Fibroblast of skin of right biceps (primary cell): ENCODE measurements at places on chromosomes 12 and 14.

DNA sequence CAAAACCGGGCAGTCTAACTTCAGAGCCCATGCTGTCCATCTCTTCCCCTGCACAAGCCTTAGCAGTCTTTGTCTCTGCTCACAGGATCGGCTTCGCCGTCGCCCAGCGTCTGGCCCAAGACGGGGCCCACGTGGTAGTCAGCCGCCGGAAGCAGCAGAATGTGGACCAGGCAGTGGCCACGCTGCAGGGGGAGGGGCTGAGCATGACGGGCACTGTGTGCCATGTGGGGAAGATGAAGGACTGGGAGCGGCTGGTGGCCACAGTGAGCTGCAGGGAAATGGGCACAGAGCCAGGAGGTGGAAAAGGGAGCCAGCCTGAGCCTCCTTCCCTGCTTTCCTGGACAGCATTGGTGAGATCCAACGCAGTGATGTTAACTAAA, 14.2 kb upstream of the CARMIL3 start:
- no peak for DNase-seq

DNA sequence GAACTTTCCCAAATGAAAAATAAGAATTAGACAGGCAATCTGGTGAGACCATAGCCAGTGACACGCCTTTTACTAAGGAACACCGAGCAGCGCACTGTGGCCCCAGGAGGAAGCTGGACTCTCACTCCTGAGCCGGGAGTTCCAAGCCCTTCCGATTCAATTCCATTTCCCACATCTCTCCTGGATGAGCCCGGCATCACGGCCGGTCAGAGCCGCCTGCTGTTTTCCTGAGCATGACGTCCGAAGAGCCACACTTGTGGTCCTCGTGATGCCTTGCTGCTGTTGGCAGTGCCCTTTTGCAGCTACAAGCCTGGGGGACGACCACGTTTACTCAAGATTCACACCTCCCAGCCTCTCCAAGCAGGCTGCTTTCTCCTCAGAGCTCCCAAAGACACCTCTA, 40.8 kb downstream of the FBXL14 start:
- no peak for DNase-seq

DNA sequence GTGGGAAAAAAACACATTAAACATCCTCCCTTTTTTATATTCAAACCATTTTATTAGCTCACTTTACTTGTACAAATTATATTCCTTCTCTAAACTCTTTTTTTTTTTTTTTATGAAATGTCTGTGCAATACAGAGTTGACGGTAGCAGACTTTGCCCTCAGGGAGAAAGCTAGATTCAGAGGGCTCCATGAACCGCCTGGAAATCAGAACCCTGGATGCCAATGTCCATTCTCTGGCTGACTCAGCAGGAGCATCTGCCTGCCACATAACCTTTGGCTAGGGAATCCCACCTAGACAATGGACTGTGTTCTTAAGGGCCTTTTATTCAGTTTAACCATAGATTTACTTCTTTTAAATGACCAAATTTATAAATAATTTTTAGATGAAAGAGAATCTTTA, 467.0 kb downstream of the MDGA2 start:
- no peak for DNase-seq

DNA sequence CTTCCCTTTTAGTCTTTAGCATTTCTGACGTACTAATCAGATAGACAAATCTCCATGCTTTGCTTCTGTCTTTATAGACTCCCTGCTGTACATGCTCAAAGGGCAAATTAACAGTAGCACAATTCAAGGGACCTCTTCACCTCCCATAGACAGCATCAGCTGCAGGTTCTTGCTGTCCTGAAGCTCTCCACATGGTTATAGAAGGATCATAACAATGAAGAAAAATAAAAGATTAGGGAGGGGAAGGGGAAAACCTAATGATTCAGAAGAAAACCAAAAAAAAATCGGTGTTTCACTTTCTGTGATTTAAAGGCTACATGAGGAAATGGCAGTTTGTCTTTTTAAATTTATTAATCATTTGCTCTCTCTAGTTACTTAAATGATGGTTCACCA, 155.5 kb downstream of the PTCSC3 start:
- DNase-seq, result no peak

- peak; percentile 82 for DNase-seq
These were observed 149.0 kb downstream of the TGFB3 start for GRCh38 chr14:75832621-75833297.

DNA sequence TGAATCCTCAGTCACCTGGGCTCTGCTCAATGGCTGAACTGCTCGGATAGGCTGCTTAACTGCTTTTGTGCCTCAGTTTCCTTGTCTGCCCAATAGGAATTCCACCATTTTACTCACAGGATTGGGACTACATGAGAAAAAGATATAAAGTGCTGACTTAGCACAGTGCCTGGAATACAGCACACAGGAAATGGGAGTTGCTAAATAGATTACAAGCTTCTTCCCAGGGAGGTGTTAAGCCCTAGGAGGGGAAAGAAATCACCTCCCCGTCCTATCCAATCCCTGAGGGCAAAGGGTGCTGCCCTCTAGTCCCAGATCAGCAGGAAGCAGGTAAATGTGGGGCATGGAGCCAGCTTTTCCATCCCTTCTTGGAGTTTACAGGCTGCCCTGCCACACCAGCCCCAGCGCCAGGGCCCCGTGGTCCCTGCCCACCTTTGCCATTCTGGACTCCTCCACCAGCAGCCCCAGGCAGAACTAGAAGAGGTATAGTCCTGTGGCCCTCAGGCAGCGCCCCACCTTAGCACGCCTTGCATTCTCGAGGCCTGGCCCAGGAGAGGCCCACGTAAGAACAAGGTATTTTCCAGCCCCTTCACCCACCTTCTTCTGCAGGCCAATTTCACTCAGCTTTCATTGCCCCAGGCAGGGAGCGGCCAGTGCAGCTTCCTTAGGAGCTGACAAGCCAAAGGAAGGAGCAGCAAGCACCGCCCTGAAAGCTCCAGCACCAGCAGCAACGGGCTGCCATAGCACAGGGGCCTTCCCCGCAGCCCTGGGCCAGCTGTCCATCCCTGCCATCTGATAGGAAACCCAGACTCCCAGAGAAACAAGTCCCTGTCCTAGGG, 28.8 kb upstream of the RPLP0 start:
- DNase-seq, result peak; percentile 45

DNA sequence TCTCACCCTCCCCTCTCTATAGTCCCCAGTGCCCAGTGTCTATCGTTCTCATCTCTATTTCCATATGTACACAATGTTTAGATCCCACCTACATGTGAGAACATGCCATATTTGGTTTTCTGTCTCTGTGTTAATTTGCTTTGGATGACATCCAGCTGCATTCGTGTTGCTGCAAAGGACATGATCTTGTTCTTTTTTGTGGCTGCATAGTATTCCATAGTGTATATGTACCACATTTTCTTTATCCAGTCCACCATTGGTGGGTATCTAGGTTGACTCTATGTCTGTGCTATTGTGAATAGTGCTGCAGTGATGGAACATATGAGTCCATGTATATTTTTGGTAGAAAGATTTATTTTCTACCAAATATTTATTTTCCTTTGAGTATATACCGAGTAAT, 45.7 kb downstream of the ACSS3 start:
- no peak for DNase-seq

- no peak for DNase-seq
These were observed 60.4 kb upstream of the GRIP1 start for GRCh38 chr12:66739266-66739665.

GRCh38 chr12:77681726-77682125, 149.0 kb upstream of the NAV3 start:
- DNase-seq, result no peak

DNA sequence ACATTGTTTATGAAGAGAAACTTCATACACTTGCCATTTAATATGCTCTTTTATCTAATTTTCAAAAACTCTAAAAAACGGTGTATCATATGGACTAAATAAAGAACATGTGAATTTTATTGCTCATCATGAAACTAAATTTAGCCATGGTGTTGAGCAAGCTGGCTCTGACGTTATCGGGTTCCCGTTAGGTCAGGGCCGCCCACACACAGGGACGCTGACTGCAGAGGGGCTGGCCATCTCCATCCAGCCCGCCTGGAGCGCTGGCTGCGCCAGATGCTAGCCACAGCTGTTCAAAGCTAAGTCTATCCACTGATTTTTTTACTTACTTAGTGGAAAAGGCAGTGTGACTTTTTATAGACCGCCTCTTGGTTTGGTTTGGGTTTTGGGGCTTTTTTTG, 36.5 kb upstream of the DYNC1H1 start:
- DNase-seq, result peak; percentile 92

GRCh38 chr14:74579447-74580274, 32.4 kb downstream of the LTBP2 start:
- DNase-seq, result peak; percentile 85

- DNase-seq, result no peak
These were observed 31.7 kb downstream of the FUT8 start for GRCh38 chr14:65444230-65444629.

DNA sequence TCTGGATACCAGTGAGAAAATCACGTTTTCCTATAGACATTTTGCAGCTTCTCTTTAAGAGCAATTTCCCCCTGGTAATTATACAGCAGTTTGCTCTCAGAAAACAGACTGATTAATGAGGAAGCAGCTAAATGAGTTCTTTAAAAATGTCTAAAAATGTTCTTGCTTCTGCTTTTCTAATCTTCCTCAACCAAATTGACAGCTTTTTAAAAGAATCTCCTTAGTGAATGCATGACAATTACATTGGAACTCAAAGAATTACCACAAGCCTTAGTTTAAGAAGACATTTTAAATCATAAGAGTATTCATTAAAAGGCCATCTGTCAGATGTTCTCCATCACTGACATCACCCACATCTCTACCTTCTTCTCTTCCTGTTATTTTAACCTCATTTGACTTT, 135.8 kb upstream of the PLXNC1 start:
- DNase-seq, result peak; percentile 26

- DNase-seq, result no peak
These were observed 348.0 kb downstream of the RAD51B start for GRCh38 chr14:68167383-68168087.

- DNase-seq, result no peak
These were observed 274.3 kb downstream of the RPL10L start for GRCh38 chr14:46377305-46377704.

- no peak for DNase-seq
These were observed 483.6 kb upstream of the RGS6 start for GRCh38 chr14:71448431-71449315.

DNA sequence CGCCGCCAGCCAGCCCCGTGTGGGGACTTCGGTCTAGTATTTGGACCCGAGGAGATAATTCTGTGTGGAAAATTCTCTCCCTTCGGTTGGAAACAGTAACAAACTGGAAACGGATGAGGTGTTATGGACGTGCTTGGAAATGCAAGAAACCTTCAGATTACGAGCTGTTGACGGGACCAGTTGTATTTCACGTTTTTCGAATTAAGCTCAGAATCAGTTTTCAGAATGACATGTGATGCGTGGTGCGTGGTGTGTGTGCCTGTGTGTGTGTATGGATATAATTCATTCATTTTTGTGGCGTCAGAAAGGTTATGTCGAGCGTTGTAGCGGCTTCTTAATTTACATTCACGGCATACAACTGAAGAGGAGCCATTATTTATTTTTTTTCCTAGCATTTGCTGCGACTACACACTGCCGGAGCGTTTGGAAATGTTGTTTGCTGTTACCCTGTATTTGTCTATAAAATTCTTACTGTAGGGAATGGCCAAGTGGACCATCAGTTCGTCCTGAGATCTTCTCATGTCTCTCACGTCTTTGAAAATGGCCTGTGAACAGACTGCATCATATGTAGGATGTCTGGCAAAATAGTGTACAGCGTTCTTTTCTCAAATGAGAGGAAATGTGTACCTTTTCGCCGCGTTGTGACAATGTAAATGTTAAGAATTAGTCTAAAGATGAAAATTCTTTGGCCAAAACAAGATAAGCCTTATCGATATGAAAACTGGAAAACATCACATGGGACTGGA, 1.3 kb downstream of the TRAF3 start:
- DNase-seq, result peak; percentile 37

GRCh38 chr14:81829447-81829846, 295.8 kb upstream of the SEL1L start:
- DNase-seq, result no peak

- no peak for DNase-seq
These were observed 1.6 kb downstream of the HOXC9 start for GRCh38 chr12:54001283-54002187.

GRCh38 chr14:102965971-102966655, 43.6 kb downstream of the AMN start:
- no peak for DNase-seq

DNA sequence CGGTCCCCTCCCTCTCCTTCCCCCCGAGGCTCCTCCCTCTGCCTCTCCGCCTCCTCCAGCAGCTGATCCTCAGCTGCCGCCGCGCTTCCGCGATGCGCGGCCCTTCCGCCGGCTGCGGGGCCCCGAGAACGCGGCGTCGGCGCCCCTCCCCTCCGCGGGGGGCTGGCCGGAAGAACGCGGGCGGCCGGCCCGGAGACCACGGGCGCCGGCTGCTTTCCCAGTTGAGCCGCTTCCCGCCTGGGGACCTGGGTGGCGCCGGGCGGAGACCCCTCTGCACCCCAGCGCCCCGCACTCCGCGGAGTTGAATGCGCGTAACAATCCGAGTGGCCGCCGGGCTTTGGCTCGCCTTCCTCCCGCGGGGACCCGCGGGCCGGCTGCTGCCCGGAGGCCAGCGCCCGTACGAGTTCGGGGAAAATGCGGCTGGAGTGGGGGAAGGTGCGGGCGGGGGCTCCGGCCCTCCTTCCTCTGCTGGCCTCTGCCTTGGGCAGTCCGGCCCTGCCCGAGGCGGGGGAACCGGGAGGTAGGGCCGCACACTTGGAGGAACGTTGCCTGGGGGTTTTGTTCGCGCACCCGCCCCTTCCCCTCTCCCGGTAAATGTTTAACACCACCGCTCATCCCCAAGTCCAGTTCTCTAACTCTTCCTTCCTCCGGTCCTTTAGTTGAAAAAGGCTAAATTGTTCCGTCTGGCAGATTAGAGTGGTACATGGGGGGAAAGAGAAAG, 393 bp upstream of the DCAF5 start:
- peak; percentile 93 for DNase-seq

GRCh38 chr14:73591690-73592449, at the start of gene ACOT4:
ACOT4 (plus strand) TSS chr14:73591873; CDS start chr14:73591960, 87 bp downstream.
- peak; percentile 18 for DNase-seq

DNA sequence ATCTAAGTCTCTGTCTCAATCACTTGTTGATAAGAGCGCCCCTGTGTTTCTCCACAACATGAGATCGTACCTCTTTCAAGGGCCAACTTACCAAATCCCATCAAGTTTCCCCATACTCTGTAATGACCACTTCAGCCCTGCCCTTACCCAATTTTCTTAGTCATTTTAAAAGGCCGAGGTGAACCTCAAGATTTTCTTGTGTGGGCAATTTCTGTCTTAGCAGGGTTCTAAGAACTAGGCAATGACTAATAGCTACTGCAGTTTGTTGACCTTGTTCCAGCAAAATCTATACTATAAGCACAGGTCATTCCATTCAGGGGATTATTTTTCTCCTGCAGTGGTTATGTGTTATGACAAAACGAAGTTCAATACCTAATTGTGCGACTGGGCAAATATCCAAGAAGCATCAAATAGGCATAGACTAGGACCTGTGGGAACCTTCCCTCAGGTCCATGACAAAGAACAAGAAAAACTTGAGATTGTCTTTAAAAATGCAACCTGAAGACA, 359.8 kb downstream of the PCNX1 start:
- peak; percentile 67 for DNase-seq

- DNase-seq, result no peak
These were observed 478.5 kb downstream of the NELL2 start for GRCh38 chr12:44397631-44398030.

GRCh38 chr14:59507752-59508103, 23.4 kb downstream of the JKAMP start:
- DNase-seq, result no peak

- DNase-seq, result no peak
These were observed 3.6 kb downstream of the IPO4 start for GRCh38 chr14:24185026-24185425.
